ENCODE measurements at places on chromosomes 5 and 9.

- no peak for DNase-seq
Measured at GRCh38 chr9:28882529-28882928, 1309.2 kb upstream of the C9orf72 start.

GRCh38 chr9:86892576-86892975 lies 54.7 kb downstream of the GAS1 start:
- DNase-seq: no peak

- DNase-seq: no peak
Measured at GRCh38 chr9:37746448-37747270, 6.9 kb upstream of the TRMT10B start.

DNA sequence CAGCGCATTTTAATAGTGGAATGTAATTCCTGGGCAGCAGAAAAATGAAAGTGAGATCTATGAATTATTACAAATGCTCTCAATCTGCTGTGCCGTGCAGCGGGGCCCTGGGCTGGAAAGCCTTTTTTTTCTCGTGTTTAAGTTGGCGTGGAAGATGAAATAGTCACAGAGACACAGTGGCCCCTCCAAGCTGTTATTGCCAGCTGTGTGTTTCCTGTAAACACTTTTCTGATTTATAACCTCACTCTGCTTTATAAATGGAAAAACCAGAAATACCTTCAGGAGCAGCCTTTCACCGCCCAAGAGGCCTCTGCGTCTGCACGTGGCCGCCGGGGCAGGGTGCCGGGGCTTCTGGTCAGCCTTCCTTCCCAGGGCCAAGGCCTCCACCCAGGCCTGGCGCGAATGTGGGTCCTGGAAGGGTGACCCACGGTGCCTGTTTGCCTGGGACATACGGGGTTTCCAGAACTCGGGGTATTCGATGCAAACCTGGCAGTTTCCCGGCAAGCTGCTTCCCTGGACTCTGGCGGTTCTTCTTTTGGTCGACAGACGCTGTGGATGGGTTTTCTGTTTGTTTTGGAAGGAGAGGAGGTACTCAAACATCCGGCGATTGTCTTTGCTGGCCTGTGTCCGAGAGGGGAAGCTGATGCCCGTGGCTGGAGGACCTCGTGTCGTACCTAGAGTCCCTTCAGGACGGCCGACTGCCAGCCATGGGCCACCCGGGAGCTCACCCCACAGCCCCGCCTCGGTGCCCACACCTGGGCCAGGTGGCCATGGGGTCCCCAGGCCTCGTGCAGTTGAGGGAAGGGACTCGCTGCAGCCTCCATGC lies 256.7 kb downstream of the PARP8 start:
- DNase-seq: no peak

DNA sequence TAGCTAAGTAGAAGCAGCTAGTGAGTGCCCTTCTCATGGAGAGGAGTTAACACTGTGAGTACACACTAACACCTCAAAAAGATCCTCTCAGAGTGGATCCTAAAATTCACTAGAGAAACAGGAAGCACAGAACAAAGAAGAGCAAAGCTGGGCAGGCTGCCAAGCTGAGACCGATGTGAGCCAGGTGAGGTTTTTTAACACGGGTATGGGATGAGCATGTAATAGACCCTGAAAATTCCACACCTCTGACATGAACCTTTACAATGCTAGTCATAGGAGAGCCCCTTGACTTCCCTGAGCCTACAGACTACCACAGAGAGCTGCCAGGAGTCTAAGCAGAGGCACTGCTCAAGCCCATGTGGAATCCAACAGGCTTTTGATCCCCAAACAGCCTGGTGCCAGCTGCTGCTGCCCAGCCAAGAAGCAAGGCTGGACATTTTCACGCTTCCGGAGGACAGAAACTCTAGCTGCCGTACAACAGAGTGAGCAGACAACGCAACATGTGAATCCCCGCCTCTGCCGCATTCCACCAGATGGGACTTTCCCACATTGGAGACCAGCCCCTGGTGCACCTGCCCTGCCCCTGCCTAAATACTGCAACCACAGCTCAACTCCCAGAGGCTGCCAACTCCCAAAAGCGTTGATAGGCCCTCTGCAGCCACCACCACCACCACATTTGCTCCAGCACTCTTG lies 280.8 kb downstream of the CDH10 start:
- DNase-seq: no peak

- DNase-seq: no peak
Measured at GRCh38 chr9:131144201-131144600, 18.8 kb downstream of the NUP214 start.

DNA sequence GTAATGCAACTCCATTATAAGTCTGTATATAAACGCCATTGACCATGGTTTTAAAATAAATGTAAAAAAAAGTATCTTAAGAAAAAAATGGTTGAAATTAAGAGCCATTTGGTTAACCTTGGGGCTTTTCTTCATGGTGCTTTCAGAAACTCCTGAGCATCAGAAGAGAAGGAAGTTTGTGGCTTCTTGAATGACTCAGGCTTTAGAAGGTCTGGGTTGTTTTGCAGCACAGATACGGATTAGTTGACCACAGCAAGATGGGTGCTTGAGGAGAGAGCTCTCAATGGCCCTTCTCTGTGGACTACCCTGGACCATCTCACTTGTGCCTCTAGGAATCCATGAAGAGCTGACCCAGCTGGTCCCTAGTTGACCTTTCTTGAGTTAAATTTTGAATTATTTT lies 189.5 kb downstream of the TMEM38B start:
- no peak for DNase-seq

DNA sequence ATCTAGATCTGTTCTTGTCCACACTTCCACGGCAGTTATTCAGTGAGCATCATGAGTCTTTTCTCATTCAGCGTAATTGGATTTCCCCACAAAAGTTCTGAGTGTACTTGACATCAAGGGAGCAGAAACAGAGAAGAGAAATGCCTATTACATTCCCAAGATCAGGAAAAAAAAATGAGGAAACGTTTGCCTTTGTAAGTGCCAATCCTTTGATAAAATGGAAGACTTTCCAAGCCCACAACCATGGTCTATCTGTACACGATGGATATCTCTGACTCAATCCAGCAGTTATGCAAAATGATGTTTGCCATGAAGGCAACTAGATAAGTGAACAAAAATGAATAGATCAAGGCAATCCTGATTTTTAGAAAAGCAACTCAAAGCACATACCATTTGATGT lies 235.9 kb downstream of the DOCK8 start:
- no peak for DNase-seq

GRCh38 chr9:126495411-126496180 lies 118.1 kb upstream of the LMX1B start:
- DNase-seq: no peak

Measured in HFF-Myc (cell line).